ENCODE measurements at places on chromosomes 6 and 20.

GRCh38 chr20:63534427-63534830 lies 2.7 kb downstream of the PTK6 start:
- DNase-seq, result no peak

- DNase-seq, result no peak
Measured at GRCh38 chr20:53274365-53274764, 302.2 kb downstream of the TSHZ2 start.

- no peak for DNase-seq
Measured at GRCh38 chr6:44216677-44217331, at the start of gene MYMX. TSS of gene MYMX (plus strand) at chr6:44216926. CDS start at chr6:44217472, 546 bp downstream.

GRCh38 chr6:25016014-25016720 lies 80.4 kb upstream of the RIPOR2 start:
- DNase-seq, result peak; percentile 70

DNA sequence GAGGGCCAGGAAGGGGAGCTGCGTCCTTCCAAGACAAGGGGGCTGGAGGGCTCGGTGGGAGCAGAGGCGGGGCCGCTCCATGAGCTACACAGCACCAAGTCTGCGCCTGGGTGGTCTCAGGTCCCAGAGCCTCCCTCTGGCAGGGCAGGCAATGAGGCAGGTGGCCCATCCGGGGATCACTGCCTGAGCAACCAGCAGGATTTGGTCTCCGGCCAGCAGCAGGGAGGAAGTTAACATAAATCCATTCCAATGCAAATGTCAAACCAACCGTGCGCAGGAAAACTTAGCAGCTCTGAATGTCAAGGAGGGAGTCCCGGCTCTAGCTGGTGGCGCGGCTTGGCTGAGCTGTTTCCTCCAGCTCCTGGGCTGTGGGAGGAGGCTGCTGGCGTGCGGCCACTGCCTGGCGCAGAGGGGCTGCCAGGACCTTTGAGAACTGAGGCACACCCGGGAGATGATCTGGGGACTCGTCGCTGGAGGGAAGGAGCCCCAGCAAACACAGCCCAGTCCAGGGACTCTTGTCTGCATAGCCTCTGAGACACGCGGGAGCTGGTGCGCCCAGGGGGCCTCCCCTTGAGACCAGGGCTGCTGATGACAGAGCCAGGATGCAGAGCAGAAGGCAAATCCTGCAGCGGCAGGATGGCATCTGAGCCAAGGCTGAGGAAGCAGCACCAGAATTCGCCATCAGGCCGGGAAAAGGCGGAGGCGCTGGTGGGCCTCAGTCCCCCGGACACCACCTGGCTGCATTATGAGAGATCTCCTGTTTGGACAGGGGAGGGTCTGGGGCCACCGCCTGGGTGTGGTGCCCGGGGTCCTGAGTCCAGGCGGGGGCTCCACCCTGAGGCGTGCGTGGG lies 33.1 kb upstream of the CHRNA4 start:
- DNase-seq, result peak; percentile 6

- peak; percentile 86 for DNase-seq
Measured at GRCh38 chr6:111591901-111592461, 13.7 kb downstream of the TRAF3IP2 start.

DNA sequence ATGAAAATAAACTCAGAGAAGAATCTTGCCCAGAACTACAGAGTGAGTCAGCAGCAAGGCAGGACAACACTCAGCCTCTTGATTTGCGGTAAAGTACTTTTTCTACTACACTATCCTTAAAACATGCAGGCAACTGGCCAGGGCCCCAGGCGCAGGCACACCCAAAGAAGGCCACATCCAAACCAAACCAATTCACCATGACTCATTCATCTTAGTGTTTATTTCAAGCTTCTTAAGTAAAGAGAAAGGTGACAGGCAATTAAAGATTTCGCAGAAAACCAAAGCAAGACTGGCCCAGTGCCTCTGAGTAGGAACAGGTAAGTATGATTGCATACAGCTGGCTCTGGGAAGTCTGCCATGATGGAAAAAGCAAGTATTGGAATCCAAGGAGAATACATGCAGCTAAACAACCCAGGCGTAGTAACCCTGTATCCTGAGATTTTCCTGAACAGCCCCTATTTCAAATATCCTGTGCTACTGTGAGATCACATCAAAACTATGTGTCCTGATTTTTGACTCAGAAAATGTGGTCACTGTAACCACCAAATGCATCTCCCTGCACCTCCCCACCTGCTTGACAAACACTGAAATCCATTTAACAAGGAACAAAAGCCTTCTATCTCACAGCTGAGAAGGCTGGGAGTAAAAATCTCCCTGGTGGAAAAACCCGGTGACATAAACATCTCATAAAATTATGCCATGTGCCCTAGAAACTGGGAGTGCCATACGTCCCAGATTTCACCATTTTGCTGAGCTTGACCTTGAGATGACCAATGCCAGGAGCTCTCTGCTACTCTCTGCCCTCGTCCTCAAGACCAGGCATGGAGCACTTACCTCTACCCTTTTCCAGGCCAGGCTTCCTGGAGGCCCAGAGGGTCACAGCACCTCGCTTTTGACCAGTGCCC lies 12.4 kb downstream of the WFDC3 start:
- DNase-seq, result peak; percentile 99

Data from fibroblast of skin of right quadriceps (primary cell).